ENCODE measurements at places on chromosomes 2 and 18.

GRCh38 chr2:231720292-231720986, 12.1 kb downstream of the PTMA start:
- DNase-seq = no peak

DNA sequence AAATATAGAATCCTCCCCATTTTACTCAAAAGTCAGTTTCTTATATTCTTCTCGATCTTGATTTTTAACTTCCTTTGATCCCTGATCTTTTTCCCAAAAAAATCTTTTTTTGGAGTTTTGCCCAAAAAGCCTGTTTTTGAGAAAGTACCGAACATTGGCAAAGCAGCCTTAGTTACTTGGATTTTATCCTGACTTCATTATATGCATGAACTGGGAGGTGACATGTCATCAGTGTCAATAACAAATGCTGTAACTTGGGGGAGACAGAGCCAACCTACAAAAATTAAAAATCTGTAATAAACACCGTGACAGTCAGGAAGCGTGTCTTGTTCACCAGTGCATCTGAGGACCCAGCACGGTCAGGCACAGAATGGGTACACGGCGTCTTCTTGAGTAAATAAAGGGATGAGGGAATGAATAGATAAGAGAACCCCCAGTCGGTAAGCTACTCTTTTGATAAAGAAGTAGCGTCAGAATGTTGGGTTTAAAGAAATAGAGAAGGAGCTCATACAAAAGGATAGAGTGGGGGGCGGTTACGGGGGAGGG, 24.9 kb downstream of the TRAPPC12 start:
- no peak for DNase-seq

DNA sequence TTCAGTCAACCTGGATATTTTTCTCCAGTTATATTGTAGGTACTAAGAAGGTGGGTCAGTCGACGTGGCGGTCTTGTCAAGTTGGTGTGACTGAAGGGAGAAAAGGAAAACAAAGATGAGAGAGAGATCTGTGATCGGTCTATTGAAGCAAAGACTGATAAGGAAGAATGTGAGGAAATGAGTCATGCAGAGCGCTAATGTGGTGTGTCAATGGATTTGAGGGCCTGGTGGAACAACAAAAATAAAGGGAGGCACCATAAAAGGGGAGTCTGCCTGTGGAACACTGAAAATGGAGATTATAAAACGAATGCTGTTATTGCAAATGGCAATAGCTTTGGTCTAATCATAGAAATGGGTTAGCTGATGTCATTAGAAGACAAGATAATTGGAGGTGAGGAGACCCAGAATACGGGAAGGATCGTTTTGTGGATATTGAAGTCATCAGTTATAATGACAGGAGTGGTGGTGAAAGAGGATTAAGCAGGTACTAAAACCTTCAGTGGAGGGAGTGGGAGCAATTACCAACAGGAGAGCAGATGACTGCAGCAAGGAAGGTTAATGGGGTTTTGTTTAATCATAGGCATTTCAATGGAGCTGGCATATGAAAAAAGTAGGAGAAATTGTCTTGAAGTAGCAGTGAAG, 599.1 kb upstream of the FSHR start:
- DNase-seq = peak; percentile 3

DNA sequence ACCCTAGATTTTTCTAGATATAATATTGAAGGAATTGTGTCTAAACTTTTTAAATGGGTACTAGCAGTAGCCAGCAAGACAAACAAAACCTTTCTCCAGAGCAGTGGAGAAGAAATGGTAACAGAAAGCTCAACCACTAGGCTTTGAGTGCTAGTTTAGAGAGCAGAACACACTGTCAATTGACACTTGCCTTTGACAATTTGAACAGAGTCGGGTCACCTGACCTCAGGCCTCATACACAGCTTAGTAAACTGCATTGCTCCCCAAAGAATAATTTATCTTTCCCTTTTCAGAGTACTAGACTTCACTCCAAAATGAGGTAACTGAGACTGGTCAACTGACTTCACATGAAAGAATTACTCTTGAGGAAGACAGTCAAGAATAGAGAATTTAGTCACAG, 48.6 kb downstream of the FIGN start:
- DNase-seq = no peak

Data from bronchial epithelial cell (primary cell).